Stimulated activated CD8-positive, alpha-beta memory T cell treated with anti-CD3 and anti-CD28 coated beads, Interleukin-2, amount 100 ng/mL, for 1 hour (primary cell): ENCODE measurements at places on chromosomes 4 and X.
A peak's percentile ranks its signal among the peaks of the same experiment; 100 is the strongest.

GRCh38 chrX:87006561-87006960 is 511.0 kb upstream of the KLHL4 start:
- no peak for DNase-seq

GRCh38 chrX:148333989-148334388 is 166.4 kb upstream of the AFF2 start:
- no peak for DNase-seq

GRCh38 chr4:182042945-182043344 is 200.3 kb upstream of the TENM3 start:
- no peak for DNase-seq

- DNase-seq: no peak
Measured at GRCh38 chr4:167614866-167615265, 380.6 kb upstream of the SPOCK3 start.

GRCh38 chrX:148854306-148854705 is 353.9 kb downstream of the AFF2 start:
- DNase-seq: no peak

DNA sequence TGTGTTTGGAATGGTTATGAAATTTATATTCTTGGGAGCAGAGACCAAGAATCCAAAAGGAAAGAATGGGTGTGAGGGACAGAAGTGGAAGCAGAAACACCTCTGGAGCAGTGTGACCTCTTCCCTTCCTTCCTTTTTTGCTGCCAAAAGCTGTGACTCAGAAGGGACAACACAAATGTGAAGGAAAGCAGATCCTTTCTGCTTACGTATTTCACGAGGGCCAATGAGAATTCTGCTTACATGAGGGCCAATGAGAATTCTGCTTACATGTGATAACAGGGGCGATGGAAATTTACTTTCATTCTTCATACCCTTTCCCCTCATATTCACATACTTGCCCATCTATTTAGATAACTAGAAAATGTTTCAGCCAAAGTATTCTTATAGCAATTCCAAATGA is 404.6 kb downstream of the PRDM5 start:
- no peak for DNase-seq

GRCh38 chrX:18639280-18639679 is 32.6 kb downstream of the RS1 start:
- no peak for DNase-seq

DNA sequence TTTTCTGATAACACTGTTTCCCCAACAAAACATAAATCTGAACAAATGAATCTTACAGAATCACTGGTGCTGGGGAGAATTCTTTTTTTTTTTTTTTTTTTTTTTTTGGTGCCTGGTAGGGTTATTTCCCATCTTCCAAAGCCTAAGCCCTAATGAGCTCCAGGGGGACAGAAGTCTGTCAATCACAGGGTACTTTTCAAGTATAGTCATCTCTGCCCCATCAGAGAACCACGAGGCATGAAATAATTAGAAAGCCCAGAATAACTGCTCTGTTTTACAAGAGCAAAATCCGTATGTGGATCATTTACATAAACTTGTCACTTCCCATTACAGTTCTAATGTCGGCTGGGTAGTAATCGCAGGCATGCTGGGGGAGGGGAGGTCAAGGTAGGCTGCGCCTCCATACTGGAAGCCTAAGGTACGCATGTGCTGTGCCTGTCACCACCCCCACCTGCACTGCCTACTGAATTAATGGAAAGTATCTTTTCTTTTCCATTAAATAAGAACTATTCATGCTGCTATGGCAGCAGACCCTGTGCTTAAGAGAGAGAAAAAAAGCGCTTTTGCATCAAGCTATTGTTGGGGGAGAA is 164.7 kb upstream of the LEF1 start:
- DNase-seq: no peak

GRCh38 chr4:188111955-188112354 is 2.6 kb upstream of the TRIML2 start:
- no peak for DNase-seq

DNA sequence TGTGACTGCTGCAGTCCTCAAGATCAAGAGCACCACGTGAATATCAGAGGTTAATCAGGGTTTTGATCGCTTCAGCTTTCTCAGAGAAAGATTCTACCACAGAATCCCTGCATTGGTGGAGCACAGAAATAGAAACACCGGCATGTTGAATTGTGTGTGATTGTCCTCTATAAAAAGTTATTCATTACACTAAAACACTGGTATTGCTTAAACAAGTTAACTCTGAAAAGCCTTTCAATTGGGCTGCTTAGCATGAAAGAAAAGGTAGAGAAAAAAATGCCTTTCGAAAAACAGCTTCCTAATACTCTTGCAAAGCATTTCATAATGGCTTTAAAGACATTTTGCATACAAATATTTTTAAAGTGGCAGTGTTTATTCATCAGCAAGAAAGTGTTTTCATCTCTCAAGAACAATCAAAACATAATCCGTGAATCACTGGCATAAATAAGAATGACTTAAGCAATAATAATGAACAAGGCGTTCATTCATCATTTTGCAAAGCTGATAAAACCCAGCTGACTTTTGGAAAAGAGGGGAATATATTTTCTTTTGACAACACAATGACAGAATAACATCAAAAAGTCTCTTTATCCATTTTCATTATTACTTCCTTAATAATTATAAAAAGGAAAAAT is 61.1 kb downstream of the HELT start:
- no peak for DNase-seq

DNA sequence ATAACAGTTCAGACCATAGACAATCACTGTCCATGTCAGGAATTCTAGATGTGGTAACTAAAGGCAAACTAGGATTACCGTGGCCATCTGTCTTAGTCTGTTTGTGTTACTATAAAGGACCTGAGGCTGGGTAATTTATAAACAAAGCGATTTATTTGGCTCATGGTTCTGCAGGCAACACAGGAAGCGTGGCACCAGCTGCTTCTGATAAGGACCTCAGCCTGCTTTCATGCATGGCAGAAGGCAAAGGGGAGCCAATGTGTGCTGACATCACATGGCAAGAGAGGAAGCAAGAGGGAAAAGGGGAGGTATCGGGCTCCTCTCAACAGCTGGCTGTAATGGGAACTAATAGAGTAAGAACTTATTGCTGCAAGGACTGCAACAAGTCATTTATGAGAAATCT is 376.7 kb downstream of the GPM6A start:
- no peak for DNase-seq

GRCh38 chr4:121273191-121273590 is 107.6 kb downstream of the QRFPR start:
- no peak for DNase-seq

DNA sequence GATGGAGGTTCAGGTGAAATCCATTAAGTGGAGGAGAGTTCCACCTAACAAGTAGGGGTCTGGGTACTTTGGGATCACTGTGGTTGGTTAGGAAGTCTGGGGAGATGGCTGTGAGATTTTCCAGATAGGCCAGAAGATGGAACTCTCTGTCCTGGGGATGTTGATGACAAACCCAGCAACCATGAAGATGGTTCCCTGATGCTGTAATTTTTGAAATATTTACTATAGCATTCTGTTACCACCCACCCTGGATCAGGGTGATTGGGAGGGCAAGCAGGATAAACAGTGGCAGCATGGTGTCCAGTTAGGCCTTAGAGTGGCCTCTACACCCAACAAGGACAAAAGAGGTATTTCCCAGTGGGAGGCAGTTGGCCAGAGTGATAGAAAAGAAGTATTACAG is 15.9 kb upstream of the NELFA start:
- no peak for DNase-seq

GRCh38 chr4:156957556-156957955 is 14.0 kb downstream of the PDGFC start:
- no peak for DNase-seq

GRCh38 chr4:157290622-157291021 is 70.1 kb downstream of the GRIA2 start:
- no peak for DNase-seq

DNA sequence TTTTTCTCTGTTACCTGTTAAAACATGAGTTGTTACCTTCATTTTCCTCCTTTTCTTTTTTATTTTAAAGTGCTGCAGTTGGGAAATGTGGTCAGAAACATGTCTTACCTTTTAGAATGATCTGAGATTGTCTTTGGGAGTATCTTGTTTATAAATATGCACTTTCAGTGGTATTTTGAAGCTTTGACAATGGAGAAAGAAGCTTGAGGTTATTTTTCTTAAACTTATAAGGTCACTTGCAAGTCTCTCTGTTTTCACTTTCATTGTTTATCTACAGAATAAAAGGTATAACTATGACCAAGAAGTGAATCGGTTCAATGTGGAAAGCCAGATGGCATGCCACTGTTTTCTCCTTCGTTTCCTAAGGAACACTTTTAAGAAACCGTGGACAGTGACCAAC is 167.5 kb upstream of the SLC7A11 start:
- DNase-seq: no peak

DNA sequence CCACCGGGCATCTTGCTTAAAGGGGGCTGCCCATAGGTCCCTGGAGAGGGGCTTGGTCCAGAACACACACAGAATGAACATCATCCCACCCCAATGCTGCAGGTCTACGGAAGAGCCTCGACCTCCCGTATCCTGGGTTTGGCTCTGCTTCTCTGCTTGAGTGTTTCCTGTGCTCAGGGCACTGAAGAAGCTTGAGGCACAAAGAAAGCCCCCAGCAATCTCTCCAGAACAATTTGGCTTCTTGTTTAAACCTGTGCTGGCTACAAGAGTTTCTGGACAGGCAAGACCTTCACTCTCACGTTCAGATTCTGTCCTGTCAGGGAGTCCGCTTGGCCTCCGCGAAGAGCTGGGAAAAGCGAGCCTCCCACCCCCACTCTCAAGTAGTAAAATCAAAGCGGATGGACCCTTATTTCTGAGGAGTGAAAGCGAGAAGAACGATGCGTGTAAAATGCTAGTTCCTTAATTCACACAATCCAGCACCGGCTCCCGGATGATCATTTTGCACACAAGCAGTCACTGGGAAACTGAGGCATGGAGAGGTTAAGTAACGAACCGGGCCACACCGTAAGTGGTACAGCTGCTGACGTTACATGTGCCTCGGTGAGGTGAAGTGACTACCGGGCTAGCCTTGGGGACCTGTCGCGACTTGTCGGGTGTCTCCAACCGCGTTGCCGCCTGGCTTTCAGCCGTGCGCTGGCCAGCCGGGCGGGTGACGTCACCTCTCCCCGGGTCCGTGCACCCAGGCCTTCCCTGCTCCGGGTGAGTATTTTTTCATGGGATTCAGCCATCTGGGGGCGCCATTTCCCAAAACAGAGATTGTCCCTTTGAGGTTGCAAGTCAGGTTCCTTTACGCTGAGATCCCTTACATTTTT is 3.1 kb upstream of the SFRP2 start:
- DNase-seq: no peak

DNA sequence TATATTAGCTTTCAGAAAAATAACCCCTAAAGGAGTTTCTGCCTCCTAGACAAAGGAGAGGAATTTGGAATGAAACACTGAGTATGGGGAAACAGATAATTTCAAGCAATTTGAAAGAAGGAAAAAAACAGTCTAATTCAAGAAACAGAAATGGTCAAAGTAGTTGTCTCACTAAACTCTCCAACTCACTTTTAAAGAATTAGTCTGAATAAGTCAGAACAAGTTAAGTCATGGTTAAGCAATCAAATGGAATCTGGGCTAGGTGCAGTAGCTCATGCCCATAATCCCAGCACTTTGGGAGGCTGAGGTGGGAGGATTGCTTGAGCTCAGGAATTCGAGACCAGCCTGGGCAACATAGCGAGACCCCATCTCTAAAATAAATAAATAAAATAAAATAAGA is 95.7 kb upstream of the GRIA3 start:
- no peak for DNase-seq

DNA sequence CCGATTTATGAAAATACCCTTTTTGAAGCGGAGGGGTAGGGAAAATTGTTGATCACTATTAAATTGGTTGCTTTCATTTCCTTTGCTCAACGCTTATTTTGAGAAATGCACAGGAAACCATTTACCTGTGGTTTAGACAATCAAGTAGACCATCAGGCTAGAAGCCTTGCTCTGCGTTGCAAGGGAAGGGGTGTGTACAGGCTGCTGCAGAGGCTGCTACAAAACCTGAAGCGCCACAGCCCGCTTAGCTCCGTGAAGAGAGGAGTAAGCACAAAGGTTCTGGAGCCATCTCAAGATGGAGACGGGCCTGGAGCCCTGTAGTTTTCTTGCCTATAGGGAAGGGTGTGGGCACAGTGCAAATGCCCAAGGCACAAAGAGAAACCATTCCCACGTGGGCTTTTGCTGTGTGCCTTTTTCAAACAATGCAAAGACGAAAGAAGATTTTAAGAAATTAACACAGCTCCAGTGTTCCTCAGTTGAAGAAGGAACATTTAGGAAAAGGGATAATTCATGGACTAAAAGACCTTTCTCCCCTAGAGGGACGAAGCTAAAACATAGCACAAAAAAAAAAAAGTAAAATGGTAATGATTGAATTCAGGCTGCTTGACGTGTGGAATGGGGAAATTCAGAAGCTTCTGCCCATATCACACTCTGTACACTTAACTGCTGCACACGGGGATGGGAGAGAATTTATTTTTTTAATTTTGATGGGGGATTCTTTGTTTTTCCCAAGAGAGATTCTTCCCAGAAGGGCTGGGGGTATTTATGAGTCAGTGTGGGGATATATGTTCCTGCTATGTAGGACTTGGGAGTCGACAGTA is 3.5 kb downstream of the TMSB4X start:
- peak; percentile 49 for DNase-seq

DNA sequence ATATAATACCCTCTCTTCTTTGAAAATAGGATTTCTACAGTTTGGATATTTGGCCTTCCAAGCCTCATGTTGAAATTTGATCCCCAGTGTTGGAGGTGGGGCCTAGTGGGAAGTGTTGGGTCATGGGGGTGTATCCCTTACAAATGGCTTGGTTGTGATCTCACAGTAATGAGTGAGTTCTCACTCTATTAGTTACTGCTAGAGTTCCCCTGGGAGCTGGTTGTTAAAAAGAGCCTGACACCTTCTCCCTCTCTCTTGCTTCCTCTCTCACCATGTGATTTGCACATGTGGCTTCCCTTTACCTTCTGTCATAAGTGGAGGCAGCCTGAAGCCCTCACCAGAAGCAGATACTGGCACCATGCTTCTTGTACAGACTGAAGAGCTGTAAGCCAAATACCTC is 73.9 kb downstream of the HDAC8 start:
- no peak for DNase-seq

DNA sequence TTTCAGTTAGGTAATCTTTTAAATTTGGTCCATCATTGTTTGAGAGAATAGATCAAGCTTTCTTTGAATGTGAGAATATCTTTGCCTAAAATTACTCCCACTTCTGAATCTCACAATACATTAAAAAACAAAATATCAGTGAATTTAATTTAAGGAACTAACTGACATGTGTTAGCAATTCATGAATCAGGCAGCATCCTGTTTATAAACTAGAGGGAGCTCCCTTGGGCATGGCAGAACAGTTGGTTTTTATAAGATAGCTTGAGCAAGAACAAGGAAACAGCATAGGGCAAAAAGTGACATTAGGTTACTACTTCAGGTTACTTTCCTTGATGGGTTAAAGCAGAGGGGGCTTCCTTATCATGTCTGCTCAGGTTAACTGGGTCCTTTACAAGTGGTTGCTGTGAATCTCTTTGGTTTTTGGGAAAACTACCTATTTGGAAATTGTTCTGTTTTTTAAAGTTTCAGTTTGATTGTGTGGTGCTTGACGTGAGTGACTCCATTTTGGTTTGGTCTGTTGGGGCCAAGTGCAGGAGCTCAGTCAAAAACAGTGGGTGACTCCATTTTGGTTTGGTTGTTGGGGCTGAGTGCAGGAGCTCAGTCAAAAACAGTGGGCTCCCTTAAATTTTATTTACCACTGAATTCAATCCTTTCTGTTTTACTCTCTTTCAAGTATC is 68.0 kb downstream of the PPEF2 start:
- no peak for DNase-seq
